ENCODE measurements at places on chromosomes 12 and 14. TPM values are rescaled to one million over a fixed set of nuclear protein-coding genes. Genes with fewer than 3 reads are reported as not detected.

Gene INHBC
- total RNA-seq: not detected

Gene RDH16
- total RNA-seq: not detected

Gene RERG
- total RNA-seq: 1.6 TPM

Gene NRIP2
- not detected for total RNA-seq

Gene HRK
- not detected for total RNA-seq

Gene CYP46A1
- 1.4 TPM for total RNA-seq

Gene PTPRR
- not detected for total RNA-seq

Gene HVCN1
- total RNA-seq: 3.4 TPM

Gene C12orf54
- not detected for total RNA-seq

Gene TMEM63C
- not detected for total RNA-seq

Gene KRT2
- total RNA-seq: not detected
